ENCODE measurements at places on chromosomes 2 and 18.

GRCh38 chr2:27303093-27304025 lies 4.9 kb downstream of the UCN start:
- no peak for DNase-seq

GRCh38 chr2:49959961-49960553 lies 805.7 kb upstream of the FSHR start:
- DNase-seq = no peak

- DNase-seq = no peak
These were observed 65.9 kb downstream of the PDE11A start for GRCh38 chr2:178006710-178007109.

GRCh38 chr18:13398631-13399030 lies 180.1 kb downstream of the LDLRAD4 start:
- no peak for DNase-seq

- no peak for DNase-seq
These were observed 40.2 kb downstream of the MCFD2 start for GRCh38 chr2:46875226-46875899.

DNA sequence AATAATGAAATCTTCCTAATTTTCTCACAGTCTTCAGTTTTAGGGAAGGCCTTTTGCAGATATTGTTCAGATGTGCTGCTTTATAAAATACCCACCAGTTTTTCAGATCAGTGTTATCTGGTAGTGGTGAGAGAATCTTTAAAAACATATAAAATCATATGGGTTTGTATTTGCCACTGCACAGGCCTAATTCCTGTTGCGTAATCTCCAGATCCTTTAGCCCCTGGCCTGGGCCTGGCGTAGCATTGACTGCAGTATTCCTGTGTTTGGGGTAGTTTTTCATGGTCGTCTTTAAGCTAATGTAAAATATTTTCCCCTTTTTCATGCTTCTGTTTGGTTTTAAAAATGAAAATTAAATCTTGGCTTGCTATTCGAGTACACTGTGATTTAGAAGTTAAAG lies 43.2 kb downstream of the TSHZ1 start:
- no peak for DNase-seq

GRCh38 chr18:23144640-23145039 lies 9.4 kb downstream of the CABLES1 start:
- no peak for DNase-seq

- no peak for DNase-seq
These were observed 109.2 kb upstream of the VRK2 start for GRCh38 chr2:57937456-57937855.

DNA sequence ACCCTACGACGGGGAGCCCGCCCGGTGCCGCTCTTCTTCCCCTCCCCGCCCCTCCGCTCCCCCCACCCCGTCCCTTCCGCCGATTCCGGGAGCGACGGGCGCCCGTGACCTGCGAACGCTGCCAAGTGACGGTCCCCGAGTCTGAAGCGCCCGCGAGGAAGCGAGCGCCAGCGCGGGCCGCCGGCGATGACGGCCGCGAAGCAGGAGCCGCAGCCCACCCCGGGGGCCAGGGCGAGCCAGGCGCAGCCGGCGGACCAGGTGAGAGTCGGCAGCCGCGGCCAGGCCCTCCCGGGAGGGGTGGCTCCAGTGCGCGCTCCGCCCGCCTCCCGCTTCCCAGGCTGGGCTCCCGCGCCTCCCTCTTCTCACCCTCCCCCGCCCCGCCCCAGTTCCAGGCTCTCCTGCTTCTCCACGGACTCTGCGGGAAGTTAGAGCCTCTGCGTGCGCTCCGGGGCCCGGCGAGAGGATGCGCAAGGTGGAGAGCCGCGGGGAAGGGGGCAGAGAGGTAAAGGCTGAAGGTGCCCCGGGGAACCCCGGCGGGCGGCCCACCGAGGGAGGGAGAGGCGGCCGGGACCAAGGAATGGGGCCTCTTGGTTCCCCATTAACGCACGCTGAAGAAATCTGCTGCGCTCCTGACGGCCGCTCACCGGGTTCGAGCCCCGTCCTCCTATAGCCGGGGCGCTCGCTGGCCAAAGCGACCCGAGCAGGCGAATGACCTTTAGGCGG lies 719.5 kb downstream of the DPP10 start:
- DNase-seq = no peak

- no peak for DNase-seq
These were observed 1.3 kb downstream of the HDAC4 start for GRCh38 chr2:239399433-239399920.

DNA sequence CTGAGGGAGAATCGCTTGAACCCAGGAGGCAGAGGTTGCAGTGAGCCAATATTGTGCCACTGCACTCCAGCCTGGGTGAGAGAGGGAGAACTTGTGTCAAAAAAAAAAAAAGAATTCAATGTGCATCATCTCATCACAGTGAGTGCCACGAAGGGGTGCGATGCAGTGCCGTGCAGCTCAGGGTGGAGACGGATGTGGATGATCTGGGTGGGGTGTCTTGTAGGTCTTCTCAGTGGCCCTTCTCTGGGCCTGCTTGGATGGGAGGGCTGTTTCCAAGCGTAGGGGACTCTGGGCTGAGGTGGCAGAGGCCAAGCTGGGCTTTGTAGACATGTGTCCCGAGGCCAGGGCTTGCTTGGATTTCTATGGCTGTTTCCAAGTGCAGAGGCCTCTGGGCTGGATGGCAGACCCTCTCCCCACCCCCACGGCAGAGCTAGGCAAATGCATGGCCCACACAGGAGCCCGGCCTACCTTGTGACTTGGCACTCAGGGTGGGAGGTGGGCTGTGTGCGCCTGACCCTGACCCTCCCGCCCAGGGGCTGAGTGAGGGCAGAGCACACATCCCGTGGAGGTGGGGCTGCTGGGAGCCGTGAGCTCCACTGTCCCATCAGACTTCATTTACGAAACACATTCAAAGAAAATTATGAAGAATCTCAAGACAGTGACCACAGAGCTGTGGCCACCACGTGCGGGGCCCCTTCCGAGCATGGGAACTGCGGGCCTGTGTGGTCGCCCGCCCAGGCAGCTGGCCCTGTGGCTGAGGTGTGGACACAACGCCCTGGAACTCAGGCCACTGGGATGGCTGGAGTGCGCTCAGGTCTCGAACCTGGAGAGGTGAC lies 76.4 kb downstream of the ASB1 start:
- no peak for DNase-seq

- no peak for DNase-seq
These were observed 1.1 kb upstream of the ATP6V1C2 start for GRCh38 chr2:10720306-10720705.

GRCh38 chr2:71831193-71831577 lies 316.5 kb downstream of the CYP26B1 start:
- DNase-seq = no peak
